ENCODE measurements at places on chromosomes 12 and 14. TPM values are rescaled to one million over a fixed set of nuclear protein-coding genes. Genes with fewer than 3 reads are reported as not detected.

The B4GALNT3 gene
- total RNA-seq = 3.7 TPM

The GPR84 gene
- total RNA-seq = not detected

The TAS2R10 gene
- total RNA-seq = 0.58 TPM

The DLK1 gene
- not detected for total RNA-seq

The KCNJ8 gene
- total RNA-seq = 1.0 TPM

The CCDC38 gene
- total RNA-seq = not detected

DNA sequence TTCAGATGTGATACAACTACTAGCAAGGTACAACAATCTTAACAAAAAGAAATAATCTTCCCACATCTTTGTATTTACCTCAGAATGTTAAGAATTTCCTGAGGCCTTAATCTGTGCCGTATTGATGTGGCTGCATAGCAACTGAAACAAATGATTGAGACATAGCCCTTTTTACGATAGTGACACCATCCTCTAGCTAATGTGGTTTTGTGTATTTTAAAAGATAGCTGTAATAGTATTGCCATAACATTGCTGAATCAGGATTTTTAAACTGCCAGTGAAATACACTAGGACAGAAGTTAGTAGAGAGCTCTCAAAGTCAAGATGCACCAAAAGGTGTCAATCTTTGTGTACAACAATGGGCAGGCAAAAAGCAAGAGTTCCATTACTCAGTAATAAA is 11.9 kb downstream of the NPAS3 start:
- peak; percentile 32 for DNase-seq

DNA sequence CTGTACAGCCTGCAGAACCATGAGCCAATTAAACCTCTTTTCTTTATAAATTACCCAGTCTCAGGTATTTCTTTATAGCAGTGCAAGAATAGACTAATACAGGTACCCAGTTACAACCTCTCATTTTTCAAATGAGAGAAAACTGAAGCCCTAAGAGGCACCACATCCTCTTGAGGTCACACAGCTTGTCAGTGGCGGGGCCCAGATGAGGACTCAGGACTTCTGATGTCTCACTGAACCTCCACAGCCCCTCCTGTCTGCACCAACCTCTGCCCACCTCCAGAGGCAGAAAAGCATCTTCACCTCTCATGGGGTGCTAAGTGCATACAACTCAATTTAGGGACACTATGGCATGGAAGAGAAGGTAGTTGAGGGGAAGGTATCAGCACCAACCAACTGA is 120.7 kb downstream of the CRACR2A start:
- no peak for DNase-seq

GRCh38 chr14:89386212-89386886 is 30.7 kb downstream of the FOXN3 start:
- DNase-seq = no peak

- no peak for DNase-seq
Measured at GRCh38 chr14:42045383-42045782, 438.7 kb downstream of the LRFN5 start.

GRCh38 chr12:66092559-66093269 is 37.8 kb downstream of the LLPH start:
- peak; percentile 64 for DNase-seq

DNA sequence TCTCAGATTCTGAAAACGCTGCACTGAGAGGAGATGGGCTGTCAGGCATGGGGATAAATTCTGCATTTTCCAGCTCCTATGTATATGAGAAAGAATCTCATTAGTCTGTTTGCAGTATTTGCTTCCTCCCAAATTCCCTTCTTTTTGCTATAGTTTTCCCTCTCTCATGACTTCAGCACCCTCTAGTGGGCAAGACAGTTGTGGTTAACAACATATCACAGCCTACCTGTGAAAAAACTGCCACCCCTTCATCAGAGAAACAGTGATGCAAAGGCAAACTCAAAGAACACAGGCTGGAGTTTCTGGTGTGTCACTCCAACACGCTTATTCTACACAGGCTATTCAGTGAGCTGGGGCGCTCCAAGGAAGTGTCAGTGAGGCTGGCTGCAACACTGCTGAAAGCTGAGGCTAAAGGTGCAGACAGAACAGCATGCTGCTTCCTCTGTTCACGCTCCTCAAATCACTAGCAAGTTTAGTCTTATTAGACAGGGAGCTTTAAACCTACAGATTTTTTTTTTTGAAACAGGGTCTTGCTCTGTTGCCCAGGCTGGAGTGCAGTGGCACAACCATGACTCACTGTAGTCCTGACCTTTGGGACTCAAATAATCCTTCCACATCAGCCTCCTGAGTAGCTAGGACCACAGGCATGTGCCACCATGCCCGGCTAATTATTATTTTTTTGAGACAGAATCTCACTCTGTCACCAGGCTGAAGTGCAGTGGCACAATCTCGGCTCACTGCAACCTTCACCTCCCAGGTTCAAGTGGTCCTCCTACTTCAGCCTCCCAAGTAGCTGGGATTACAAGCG is 19.3 kb downstream of the ZC2HC1C start:
- DNase-seq = peak; percentile 84

DNA sequence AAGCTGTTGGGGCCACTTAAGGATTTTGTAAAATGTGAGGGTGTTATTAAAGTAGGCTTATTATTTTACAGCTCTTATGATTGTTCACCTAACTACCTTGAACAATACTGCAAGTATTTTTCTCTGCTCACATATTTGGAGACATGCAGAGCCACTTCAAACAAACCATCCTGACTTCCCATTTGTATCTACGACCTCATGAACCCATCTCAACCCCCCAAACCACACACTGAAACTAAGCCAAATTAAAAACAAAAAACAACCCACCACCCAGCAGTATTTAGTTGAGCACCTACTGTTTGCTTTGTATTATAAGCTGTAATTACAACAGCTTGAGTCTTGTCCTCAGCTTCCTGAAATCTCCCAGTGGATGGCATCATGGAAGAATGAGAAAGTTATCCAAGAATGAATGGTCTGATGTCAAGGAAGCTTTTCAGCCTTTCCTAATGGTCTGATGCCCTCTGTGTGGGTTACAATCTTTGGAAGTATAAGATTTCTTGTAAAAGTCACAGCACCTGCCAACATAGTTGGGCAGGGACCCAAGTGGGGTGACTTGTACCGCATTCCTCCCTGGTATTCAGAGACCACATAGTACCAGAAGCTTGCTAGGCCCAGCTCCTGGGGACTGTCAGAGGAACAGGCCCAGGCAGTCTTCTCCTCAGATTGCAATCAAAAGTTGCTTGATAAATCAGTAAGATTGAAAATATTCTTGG is 416.6 kb downstream of the ZFP36L1 start:
- DNase-seq = peak; percentile 70

DNA sequence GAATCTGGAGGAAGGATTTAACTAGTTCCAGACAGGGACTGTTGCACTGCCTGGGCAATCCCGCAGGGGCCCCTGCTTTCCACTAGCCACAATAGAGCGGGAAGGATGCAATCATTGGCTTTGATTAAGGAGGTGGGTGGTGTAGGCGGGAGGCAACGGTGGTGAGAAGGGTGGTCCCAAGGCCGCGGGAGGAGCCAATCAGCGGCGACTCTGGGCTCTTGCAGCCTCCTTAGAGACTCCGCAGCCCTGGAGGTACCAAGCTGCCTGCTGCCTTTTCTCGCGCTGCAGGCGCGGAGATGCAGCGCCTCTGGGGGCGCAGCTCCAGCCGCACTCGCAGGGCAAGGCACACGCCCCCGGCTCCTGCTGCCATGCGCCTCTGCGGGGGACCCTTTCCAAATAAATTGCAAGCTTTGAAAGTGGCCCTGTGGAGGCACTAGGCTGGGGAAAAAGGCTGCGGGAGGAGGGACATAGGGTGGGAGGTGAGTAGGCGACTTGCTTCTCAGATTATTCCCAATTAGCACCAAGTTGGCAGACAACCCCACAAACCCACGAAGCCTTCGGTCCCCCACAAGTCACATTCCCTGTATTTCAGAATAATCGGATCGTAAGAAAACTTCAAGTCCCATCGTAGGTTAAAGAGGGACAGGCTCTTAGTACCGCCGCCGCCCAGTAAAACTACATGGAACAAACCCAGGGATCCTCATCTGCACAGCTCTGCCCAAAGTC is 858 bp upstream of the KCNA1 start:
- no peak for DNase-seq

DNA sequence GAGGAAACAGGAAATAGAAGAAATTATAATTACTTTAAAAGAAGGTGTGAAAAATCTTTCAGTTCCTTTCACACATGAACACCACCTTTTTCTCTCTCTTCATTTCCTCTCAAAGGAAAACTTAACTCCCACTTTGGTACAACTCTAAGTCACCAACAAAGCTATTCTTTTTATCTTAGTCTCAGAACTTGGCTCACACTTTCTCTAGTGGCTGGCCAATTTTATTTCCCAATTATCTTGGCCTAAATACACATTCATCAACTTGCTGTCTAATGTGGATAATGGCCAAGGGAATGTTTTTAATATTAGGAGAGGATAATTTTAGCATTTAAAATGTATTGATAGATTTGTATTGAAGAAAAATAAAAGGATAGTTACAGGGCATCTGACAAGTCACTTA is 64.5 kb upstream of the NAV3 start:
- no peak for DNase-seq

DNA sequence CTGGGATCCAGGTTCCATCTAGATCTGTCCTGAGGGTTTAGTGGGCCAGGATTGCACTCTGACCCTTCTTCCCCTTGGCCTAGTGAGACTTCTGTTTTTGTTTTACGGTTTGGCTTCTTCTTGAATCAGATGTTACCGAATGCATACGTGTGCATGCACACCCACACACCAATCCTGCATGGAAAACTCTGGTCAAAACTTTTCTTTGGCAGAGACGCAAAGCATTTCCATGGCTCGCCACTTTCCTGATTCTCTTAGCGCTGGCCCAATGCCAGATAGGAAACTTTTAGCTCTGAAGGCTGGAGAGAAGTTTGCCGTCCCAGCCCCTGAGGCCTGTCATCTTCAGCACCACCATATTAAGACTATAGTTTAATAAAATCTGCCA is 67.4 kb upstream of the ACTN1 start:
- DNase-seq = no peak

DNA sequence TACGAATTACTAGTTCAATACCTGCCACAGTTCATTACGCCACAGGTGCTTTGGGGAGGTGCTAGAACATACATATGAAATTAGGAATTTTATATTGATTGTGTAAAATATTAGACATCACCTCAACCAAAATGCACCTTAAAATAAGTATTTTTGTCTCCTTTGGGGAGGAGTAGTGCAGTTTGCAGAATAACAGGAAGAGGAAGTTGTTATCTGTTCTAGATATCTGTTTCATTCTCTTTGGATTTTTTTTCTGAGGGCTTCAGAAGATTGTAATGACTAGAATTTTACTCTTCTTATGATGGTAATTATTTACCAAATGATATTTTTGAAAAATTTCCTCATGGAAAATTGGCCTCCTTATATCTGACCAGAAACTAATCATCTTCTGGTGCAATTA is 9.9 kb upstream of the GYS2 start:
- no peak for DNase-seq

DNA sequence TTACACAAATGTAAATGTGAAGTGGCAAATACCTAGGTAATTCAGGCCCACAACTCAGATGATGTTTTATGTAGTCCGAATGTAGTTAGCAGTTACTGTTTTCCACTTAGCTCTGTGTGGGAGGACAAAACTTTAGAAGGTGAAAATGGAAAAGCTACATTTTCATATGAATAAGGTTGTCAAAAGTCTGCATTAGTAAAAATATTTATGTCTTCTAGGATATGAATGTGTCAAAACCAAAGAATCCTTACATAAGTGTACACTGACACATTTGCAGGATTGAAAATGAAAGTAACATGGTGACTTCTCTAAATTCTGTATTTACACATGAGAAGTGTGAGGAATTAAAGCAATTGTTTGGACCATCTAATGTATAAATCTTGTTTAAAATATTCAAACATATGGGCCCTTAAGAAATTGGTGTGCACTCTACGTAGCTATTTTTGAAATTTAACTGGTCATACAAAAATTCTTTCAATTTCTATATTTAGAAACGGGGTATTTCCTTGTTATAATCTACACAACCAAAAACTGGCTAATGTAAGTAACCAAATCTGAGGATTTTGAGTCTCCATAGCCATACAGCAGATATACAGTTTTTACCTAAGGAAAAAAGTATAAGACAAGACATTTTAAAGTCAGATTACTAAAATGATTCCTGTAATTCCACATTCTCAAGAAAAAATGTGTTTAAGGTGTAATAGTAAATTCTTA is 5.4 kb downstream of the CDKN1B start:
- DNase-seq = peak; percentile 36

DNA sequence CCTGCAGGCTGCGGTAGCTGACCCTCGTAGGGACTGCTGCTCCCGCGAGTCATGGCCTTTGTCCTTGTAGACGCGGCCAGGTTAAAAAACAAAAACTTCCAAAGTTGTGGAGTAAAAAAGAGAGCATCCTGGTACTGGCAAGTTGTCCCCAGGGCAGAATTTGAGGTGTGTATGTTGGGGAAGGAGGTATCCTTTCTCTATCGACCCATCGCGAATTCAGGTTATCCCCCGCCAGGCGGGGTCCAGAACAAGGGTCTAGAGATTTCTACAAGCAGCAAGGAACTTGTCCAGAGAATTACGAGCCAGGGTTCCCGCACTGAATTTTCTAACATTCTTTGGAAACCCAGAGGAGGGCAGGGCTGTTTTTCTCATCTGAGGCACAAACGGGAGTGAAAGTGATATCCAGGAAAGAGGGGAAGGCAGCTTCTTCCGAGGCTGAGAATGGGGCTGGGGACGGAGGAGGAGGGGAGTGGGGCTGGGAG is 16.3 kb downstream of the TBX3 start:
- no peak for DNase-seq

DNA sequence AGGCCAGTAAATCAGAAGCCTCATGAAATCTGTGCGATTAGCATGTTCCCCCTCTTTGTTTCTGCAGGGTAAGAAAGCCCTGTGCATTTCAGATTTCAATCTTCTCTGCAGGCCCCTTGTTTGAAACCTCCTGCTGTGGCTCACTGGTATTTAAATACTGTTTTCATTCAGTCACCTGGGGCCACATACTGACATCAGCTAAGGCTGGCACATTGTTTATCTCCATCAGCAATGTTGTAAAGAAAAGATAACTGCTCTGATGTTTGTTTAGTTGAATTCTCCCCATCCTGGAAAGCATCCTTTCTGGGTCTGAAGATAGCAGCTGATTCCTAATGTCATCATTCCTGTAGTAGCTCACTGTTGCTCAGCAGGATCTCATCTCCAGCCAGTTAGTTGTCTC is 554.9 kb downstream of the NRXN3 start:
- no peak for DNase-seq

DNA sequence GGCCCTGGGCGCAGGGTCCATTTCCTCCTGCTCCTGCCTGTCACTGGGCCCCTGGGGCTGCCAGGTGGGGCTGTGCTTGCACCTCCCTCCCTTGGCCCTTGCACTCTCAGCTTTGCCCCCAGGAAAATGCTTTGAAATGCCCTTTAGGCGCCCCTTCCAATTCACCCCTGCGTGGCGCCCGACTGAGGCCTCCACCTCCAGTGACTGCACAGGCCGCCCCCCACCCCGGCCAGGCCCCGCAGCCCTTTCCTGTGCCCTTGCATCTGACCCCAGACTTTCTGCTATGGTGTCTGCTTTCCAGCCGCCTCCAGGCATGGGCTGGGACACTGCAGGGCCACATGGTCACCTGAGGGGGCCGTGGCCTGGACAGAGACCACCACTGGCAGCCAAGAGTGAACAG is 17.4 kb downstream of the DDX54 start:
- DNase-seq = no peak

Data from PC-3 (cell line).